ENCODE measurements at places on chromosomes 6 and 20. TPM values are rescaled to one million over a fixed set of nuclear protein-coding genes. Genes with fewer than 3 reads are reported as not detected.

The TENT5A gene
- total RNA-seq = 10.7 TPM

The JPH2 gene
- total RNA-seq = not detected

The LHFPL5 gene
- not detected for total RNA-seq

The BPI gene
- not detected for total RNA-seq

The PACRG gene
- total RNA-seq = 0.20 TPM

The DZANK1 gene
- 4.0 TPM for total RNA-seq

The MGME1 gene
- 8.1 TPM for total RNA-seq

The SERINC3 gene
- total RNA-seq = 64.4 TPM

The RNF182 gene
- 0.49 TPM for total RNA-seq

The CLVS2 gene
- not detected for total RNA-seq

The BEND3 gene
- 1.5 TPM for total RNA-seq

The SNAP91 gene
- not detected for total RNA-seq

The IPCEF1 gene
- 57.6 TPM for total RNA-seq

GRCh38 chr6:40764726-40765125 lies 177.6 kb upstream of the LRFN2 start:
- peaks cover 2% of the 10 kb centered on the region for H3K27me3 ChIP-seq
- no peak overlapping the region for H3K4me3 ChIP-seq
- no peaks in the 10 kb centered on the region for H3K4me1 ChIP-seq
- no peak overlapping the region for H3K27ac ChIP-seq
- no peak for DNase-seq

GRCh38 chr6:10521104-10521808 lies at the start of gene GCNT2:
TSS of gene GCNT2 (plus strand) at chr6:10521351. CDS start at chr6:10528912, 7,561 bp downstream.
- no peaks in the 10 kb centered on the region for H3K4me1 ChIP-seq
- no peak within 1 kb of the TSS for H3K27ac ChIP-seq
- peaks cover 3% of the 10 kb centered on the region for H3K27me3 ChIP-seq
- no peak within 1 kb of the TSS for H3K4me3 ChIP-seq
- no peak for DNase-seq

DNA sequence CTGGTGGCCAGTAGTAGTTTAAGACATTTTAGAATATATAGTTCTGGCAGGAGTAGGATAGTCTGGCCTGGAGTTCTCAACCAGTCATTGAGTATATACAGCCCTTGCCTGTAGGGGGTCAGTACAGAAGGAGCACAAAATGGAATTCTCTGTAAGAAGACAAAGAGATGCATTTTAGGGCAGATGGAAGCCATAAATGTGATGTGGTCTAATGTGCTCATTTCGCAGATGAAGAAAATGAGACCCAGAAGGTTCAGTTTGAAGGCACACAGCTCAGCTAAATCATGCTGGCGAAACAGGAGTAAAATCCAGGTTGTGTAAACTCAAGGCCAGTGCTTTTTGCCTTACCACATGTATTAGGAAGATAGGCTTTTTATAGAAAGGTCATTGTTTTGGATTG lies 29.6 kb downstream of the QKI start:
- H3K36me3 ChIP-seq = peaks cover 3% of the 10 kb centered on the region
- no peak overlapping the region for H3K27ac ChIP-seq
- H3K27me3 ChIP-seq = no peaks in the 10 kb centered on the region

DNA sequence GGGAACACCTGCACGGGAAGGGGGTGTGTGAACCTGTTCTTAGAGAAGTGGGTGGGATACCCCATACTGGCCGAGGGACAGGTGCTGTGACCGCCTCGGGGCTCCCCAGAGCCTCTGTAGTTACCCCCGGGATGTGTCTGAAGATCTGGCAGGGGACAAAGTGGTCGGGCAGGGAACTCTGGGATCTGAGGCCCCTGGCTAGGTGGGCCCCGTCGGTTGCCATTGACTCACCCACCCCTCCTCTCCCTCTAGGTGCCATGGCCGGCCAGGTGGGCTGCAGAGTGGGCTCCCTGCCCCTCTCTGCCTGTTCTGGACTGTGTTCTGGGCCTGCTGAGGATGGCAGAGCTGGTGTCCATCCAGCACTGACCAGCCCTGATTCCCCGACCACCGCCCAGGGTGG lies 4.3 kb downstream of the BIRC7 start:
- no peaks in the 10 kb centered on the region for H3K4me1 ChIP-seq
- H3K36me3 ChIP-seq = no peaks in the 10 kb centered on the region
- no peak overlapping the region for H3K27ac ChIP-seq

GRCh38 chr6:35640017-35640664 lies 48.6 kb downstream of the FKBP5 start:
- H3K4me3 ChIP-seq = no peak overlapping the region
- peaks cover 67% of the 10 kb centered on the region for H3K36me3 ChIP-seq
- H3K27me3 ChIP-seq = no peaks in the 10 kb centered on the region
- H3K4me1 ChIP-seq = no peaks in the 10 kb centered on the region

DNA sequence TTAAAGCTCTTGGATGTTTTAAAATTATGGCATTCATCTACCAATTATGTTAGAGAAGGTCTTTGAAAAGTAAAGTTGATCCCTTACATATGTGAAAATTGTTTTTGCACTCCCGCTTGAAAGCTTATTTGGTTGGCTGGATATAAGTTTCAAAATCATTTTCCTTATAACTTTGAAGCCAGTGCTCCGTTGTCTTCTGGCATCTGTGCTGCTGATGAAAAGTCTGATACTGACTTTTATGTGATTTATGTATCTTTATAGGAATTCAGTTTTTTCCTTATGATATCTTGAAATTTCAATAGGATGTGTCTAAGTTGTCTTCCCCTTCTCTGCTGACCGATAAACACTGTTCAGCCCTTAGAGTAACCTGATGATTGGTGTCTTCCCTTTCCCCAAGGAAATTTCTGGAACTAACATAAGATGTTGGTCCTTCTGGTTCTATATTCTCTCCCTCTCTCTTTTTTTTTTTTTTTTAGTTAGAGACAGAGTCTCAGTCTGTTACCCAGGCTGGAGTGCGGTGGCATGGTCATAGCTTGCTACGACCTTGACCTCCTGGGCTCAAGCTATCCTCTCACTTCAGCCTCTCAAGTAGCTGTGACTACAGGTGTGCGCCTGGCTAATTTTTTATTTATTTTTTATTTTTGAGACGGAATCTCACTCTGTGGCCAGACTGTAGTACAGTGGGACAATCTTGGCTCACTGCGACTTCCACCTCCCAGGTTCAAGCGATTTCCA lies 12.7 kb downstream of the PANK2 start:
- H3K36me3 ChIP-seq = peaks cover under 1% of the 10 kb centered on the region
- H3K4me1 ChIP-seq = peaks cover 64% of the 10 kb centered on the region
- H3K27ac ChIP-seq = peak overlapping the region; percentile 0
- no peak for DNase-seq
- H3K4me3 ChIP-seq = no peak overlapping the region

DNA sequence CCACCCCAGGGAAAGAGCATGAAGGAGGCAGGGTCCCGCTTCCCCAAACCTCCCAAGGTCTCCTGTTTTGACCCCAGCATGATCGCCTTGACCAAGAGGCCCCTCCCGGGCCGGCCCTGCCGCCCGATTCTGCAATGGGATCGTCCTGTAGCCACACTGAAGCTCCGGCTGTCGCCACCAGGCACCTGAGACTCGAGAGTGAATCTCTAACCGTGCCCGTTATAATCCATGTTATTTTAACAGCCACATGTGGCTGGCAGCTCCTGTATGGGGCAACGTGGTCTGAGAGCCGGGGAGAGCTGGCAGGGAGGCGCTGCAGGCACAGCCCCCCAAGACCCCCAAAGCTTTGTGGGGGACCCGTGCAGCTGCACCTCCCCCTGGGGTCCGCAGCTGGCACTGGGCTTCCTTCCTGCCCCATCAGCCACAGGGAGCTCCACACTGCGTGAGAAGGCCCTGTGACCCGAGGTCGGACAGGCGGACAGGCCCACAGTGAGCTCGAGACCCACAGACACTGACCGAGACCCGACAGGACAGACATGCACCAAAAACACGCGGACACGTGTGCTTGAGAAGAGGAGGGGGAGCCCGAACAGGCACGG lies 51.3 kb downstream of the KCNQ2 start:
- H3K36me3 ChIP-seq = no peaks in the 10 kb centered on the region
- DNase-seq = no peak
- no peaks in the 10 kb centered on the region for H3K4me1 ChIP-seq
- no peak overlapping the region for H3K4me3 ChIP-seq
- no peaks in the 10 kb centered on the region for H3K27me3 ChIP-seq
- no peak overlapping the region for H3K27ac ChIP-seq

DNA sequence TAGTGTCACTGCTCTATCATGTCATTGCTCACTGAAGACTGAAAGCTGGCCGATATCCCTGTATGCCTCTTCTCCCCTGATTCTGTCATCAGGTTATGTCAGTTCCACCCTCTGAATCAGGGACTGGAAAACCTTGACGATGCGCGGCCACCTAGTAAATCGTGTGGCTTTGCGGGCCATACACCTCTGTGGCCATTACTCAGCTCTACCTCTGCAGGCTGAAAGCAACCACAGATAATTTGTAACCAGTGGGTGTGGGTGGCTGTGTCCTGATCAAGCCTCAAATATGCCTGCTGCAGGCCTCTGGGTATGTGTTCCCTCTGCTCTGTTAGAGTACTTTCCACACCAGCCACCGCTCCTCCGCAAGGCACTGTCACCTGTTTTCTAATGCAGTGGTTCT lies 105.2 kb downstream of the GMPR start:
- no peaks in the 10 kb centered on the region for H3K27me3 ChIP-seq
- no peak overlapping the region for H3K27ac ChIP-seq
- H3K4me3 ChIP-seq = no peak overlapping the region
- H3K36me3 ChIP-seq = no peaks in the 10 kb centered on the region

- no peaks in the 10 kb centered on the region for H3K4me1 ChIP-seq
- no peaks in the 10 kb centered on the region for H3K27me3 ChIP-seq
- DNase-seq = no peak
- H3K4me3 ChIP-seq = no peak overlapping the region
- no peak overlapping the region for H3K27ac ChIP-seq
These were observed 59.7 kb upstream of the TMEM181 start for GRCh38 chr6:158500016-158500735.

DNA sequence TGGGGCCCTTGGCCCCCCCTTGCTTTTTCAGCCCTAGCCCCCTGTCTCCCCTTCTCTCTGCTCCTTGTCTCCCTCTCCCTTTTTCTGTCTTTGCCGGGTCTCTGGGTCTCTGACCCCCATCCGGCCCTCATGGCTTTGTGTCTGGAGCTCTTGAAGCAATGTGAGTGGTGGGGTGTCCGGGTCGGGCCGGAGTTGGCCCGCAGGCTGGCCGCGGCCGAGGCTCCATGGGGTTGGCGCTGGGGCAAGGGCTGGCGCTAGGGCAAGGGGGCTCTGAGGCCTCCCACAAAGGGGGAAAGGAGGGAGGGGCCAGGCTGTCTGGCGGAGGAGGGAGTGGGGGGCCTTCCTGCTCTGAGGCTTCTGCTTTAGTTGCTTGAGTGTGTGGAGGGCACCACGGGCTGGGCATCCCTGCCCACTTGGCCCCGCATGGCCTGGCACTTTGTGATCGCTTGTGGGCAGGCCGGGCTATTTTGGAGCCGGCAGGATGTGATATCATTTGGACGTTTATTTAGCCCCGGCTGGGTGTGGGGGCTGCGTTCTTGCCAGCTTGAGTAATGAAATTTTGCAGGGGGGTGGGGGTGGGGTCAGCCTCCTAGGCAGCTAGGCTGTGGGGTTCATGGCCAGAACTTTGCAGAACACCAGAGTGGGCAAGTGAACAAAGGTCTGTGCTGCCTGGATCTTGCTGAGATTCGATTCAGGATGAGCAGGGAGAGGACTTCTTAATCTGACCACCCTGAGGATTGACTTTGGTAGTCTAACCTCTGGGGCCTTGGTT lies 78.7 kb upstream of the MYL9 start:
- DNase-seq = no peak
- peak overlapping the region; percentile 59 for H3K27ac ChIP-seq
- peaks cover 66% of the 10 kb centered on the region for H3K4me1 ChIP-seq
- no peaks in the 10 kb centered on the region for H3K27me3 ChIP-seq
- H3K4me3 ChIP-seq = peak overlapping the region; percentile 62

GRCh38 chr6:13576017-13576416 lies 1.6 kb downstream of the SIRT5 start:
- H3K4me1 ChIP-seq = peaks cover 4% of the 10 kb centered on the region
- peak overlapping the region; percentile 86 for H3K27ac ChIP-seq
- no peak for DNase-seq

DNA sequence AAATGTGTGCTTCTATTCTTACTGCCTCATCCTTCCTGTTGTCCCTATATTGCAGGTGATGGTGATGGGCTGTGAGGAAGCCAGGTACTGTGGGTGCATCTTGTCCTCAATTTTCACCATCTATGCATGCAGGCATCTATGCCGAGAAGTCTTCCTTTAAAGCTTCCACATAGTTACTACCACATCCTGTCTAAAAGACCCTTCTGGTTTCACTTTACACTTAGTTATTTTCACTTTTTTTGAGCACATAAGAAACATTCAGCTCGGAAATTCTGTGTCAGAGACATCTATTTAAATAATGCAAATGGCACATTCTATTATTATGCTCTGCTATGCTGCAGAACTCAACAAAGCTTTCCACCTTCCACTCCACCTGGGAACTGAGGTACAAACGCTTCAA lies 28.2 kb upstream of the FABP7 start:
- H3K27me3 ChIP-seq = no peaks in the 10 kb centered on the region

DNA sequence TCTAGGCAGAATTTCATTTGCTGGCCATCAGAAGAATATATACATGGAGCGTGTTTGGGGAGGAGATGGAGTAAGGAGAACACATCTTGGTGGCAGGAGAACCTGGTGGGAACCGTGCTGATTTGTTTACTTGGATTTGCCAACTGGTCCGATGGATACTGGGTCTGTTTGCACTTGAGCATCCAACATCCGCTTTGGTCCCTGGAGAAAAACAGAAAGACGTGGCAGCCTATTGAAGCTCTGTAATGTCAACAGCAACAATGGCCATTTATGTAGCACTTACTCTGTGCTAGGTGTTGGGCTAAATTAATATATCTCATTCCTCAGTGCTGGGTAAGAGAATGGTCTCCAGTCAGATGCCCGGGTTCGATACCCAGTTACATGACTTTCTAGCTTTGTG lies 125.6 kb downstream of the BCAS1 start:
- H3K36me3 ChIP-seq = no peaks in the 10 kb centered on the region
- H3K4me3 ChIP-seq = no peak overlapping the region
- H3K27ac ChIP-seq = no peak overlapping the region
- peaks cover 29% of the 10 kb centered on the region for H3K4me1 ChIP-seq

GRCh38 chr6:128899341-128900050 lies 16.6 kb downstream of the LAMA2 start:
- no peak overlapping the region for H3K4me3 ChIP-seq
- H3K27ac ChIP-seq = no peak overlapping the region
- no peaks in the 10 kb centered on the region for H3K27me3 ChIP-seq
- DNase-seq = no peak
- H3K4me1 ChIP-seq = no peaks in the 10 kb centered on the region

GRCh38 chr6:75550544-75551167 lies 51.0 kb upstream of the SENP6 start:
- DNase-seq = no peak
- H3K36me3 ChIP-seq = no peaks in the 10 kb centered on the region
- H3K27me3 ChIP-seq = no peaks in the 10 kb centered on the region
- H3K4me1 ChIP-seq = no peaks in the 10 kb centered on the region

- no peaks in the 10 kb centered on the region for H3K36me3 ChIP-seq
- H3K4me3 ChIP-seq = no peak overlapping the region
- no peak overlapping the region for H3K27ac ChIP-seq
- no peaks in the 10 kb centered on the region for H3K4me1 ChIP-seq
- no peak for DNase-seq
These were observed 144.0 kb upstream of the TBX18 start for GRCh38 chr6:84908304-84908904.

GRCh38 chr20:18750735-18751134 lies 62.8 kb upstream of the SCP2D1 start:
- DNase-seq = no peak
- no peaks in the 10 kb centered on the region for H3K4me1 ChIP-seq
- H3K27ac ChIP-seq = no peak overlapping the region

GRCh38 chr20:38302786-38303185 lies 1.2 kb upstream of the BPI start:
- DNase-seq = no peak
- H3K27me3 ChIP-seq = no peaks in the 10 kb centered on the region
- H3K36me3 ChIP-seq = no peaks in the 10 kb centered on the region
- peaks cover 7% of the 10 kb centered on the region for H3K4me1 ChIP-seq

Measured in T-cell (primary cell).